ENCODE measurements at places on chromosomes 7 and 10.

- no peak for DNase-seq
These were observed 37.6 kb downstream of the PPIF start for GRCh38 chr10:79384773-79385391.

- DNase-seq = no peak
These were observed 124.4 kb downstream of the SEC23IP start for GRCh38 chr10:120016906-120017305.

- DNase-seq = no peak
These were observed 58.9 kb downstream of the CLRN3 start for GRCh38 chr10:127833804-127834203.

DNA sequence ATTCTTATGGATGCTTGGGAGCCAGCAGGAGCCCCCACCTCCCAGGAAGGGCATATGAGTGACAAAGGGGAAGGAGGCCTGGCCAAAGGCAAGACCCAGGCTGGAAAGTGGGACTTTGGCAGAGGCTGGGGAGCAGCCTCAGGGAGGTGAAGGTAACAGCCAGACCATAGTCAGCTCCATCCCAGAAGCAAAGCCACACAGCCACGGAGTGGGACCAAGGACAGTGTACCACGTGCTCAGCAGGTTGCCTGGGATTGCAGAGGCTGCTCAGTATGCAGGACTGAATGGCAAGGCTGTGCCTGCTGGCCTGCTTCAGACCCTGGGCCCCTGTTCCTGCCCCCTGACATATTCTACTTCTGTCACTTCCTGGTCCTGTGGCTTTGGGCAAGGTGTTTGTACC lies 17.6 kb upstream of the GPR26 start:
- no peak for DNase-seq

- no peak for DNase-seq
These were observed 131.3 kb downstream of the CTTNBP2 start for GRCh38 chr7:117741962-117742361.

DNA sequence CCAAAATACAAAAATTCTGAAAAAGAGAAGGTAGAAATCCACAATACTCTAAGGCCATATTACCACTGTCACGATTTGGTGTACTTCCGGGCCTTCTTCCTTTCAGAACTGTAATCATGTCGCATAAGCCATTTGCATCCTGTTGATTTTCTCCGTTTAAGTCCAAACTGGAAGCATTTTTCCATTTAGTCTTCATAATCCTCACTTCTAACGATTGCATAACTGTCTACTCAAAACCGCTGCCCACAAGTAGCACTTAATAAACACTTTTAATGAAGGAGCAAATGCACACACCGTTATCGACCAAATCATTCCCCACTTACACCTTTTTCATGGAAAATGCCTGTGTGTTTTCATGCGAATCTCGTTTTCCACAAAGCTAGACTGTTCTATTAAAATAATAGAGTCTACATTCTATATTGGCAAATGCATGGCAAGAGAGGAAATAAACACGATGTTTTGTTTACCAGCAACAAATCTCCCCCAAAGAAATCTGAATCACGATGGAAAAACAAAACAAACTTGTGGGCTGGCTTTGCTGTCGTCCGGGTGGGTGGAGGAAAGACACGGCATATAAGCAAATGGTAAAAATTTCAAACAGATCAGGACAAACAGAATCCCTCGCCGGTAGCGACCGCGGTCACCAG lies 1.0 kb downstream of the ATE1 start:
- no peak for DNase-seq

- no peak for DNase-seq
These were observed 122.5 kb downstream of the NPSR1 start for GRCh38 chr7:34780546-34780945.

DNA sequence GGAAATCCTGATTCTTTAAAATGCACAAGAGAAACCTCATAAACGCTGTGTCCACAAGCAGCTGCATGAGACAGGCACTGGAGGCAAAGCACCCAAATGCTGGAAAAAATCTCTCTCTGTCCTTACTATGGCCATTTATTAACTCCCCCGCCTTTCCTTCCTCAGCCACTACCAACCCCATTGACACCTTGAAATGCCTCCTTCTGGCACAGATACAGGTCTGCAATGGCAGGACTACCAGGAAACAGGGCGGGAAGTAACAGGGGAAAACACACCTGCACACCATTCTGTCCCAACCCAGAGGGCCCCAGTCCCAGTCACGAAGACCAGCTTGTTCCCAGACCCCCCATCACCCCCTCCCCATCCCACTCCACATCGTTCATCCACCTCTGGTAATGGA lies 224.3 kb downstream of the PARD3 start:
- no peak for DNase-seq

DNA sequence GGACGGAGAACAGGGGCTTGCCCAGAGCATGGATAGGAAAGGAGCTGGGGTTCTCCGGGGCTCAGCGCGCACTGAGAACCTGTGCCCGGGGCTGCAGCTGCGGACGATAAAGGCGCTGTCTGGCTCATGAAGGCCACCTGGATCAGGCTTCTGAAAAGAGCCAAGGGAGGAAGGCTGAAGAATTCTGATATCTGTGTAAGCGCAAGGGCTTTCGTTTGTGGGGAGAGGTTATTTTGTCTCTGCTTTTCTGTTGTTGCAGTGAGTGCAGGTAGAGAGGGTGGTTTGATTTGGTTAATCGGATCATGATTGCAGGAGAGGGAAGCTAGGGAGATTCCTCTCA lies 250.5 kb downstream of the NSUN6 start:
- no peak for DNase-seq

- no peak for DNase-seq
These were observed 79.5 kb downstream of the EEPD1 start for GRCh38 chr7:36232555-36232954.

DNA sequence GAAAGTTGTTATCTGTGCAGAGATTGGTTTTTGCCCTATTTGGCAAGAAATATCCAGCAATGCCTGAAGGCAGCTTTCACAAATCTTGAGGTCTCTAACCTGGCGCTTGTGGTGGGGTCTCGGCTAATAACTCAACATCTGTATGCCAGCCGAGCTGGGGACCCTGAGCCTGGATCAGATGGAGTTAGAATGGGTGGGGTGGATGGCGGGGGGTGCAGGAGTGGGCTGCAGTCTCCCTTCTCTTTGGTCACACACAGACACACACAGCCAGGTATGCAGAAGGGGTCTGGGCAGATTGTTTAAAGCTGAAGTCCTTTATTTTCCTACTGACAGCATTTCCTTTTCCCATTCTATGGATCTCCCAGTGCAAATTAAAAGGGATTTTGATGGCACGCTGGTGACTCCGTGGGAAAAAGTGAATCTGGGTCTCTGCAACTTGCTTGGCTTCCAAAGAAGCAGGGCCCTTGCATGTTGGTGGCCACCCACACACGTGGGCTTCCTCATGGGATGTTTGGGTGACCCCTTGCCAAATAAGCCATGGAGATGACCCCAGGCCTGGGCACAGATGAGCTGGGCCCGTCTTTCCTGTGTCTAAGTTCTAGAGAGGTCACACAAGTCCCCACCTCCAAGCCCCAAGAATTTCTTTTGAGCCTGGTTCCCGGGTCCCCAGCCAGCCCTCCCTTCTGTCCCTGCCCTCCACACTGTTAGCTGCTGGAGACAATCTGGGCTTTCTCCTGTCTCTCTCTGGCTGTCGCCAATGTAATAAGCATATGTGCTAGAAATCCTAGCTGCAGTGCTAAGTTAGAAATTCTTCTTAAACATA lies 39.9 kb upstream of the EMX2 start:
- DNase-seq = no peak

DNA sequence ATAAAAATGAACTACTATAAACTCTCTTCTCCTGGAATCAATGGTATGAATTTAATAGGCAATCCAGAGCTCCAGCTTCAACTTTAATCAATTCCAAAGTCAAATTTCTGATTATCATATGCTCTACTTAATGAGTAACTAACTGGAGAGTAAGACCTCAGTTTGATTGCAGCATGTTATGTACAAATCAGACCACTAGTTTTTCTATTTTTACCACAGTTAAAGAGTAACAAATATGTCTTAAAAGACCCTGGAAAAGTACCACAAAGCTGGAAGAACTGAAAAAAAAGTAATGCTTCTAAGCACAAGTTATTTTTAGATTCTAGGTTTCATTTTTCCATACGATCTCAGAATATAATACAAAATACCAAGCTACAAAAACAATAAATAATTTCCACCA lies 56.0 kb upstream of the TNKS2 start:
- no peak for DNase-seq

DNA sequence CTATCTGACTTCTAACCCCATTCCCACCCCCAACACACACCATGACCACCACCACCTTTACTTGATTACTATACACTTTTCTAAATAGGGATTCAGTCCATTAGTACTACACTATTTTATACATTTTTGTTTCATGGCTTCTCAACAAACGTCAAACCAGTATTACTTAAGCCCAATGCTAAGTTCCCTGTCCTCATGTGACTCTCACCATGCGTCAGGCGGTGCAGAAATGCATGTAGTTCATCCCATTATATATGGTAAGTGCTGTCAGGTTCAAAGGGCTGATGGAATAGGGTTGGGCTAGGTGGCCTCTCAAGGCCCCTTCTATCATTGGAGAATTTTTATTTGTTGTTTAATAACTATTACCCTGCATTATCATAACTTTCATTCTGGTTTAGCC lies 19.5 kb upstream of the VPS41 start:
- DNase-seq = no peak

GRCh38 chr7:44277851-44278250 lies 47.5 kb downstream of the CAMK2B start:
- no peak for DNase-seq

DNA sequence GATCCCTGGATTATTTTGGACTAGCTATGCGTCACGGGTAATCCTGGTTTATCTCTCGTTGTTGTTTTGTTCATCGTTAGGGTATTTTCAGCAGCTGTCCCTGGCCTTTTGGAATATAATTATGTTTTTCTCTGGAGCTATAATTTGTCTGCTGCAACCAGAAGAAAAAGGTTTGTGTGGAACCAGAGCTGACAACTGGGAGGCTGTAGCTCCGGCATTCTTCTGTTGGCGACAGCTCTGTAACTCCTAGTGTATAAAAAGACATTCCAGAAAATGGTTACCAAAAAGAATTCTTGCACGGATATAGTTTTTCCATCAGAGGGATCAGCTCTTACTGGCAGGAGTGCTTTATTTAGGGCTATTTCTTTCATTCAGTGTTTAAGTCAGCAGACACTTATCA lies 130.9 kb upstream of the PRR15 start:
- no peak for DNase-seq

DNA sequence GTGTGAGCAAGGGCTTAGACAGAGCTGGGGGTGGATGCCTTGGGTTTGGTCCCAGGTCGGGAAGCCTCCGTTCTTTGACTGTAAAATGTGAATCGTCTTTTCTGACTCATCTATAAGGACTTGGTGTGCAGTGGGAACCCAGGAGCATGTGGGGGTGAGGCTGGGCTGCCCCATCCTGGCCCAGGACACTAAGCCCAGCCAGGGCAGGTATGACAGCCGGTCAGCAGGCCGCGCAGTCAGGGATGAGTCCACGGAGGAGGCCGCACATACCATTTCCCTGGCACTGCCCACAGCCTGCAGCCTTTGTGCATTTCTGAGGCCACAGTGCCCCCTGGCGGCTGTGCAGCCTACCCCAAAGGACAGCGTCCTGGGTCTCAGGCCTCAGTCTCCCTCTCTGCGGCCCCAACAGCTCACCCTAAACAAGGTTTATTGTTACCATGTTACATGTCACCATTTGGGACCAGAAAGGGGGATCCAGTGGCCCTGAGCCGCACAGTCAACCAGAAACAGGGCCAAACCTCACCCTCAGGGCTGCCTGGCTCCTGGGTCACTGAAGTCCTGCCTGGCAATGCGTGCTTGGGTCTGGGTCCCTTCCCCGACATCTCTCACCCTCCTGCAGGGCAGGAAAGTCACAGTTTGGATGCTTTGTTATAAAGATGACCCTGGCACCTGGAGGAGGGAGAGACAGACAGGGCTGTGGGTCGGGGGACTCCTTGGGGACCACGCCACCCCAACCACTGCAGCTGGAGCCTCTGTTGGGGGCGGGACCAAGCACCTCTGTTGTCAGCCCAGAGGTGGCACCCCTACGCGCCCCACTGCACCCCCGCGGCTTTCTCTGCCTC lies 14.4 kb upstream of the SH2B2 start:
- peak; percentile 77 for DNase-seq

DNA sequence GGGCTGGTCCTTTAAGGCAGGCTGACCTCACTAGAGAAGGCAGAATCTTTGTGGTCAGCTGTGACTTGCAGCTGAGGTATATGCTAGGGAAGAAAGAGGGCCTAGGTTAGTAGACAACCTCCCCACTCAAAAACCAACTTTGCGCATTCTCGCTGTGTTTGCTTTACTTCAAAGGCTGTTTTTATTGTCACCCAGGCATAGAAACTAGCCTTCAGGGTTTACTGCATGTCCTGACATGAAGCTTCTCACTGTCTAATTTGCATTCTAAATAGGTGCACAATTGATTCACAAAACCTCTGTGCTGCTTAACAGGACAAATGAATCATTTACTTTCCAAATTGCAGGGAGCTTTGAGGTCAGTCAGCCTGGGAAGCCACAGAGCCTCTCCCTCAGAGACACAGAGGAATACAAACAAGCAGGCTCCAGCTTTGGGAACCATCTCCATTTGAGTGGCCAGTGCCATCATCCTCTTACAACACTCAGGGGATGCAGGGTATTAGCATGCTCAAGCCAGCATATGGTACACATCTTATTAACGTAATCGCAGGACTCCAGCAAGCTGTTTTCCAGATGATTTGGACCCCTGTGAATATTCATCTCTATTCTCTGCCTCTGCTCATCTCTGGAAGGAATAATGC lies 596.4 kb upstream of the GHITM start:
- DNase-seq = no peak

- DNase-seq = no peak
These were observed 143.2 kb downstream of the JAZF1 start for GRCh38 chr7:28037220-28038010.

Measured in activated T-cell treated with anti-CD3 and anti-CD28 coated beads, Interleukin-2, amount 50 U/mL, for 4 hours (primary cell).